ENCODE measurements at places on chromosomes 6 and 20.

DNA sequence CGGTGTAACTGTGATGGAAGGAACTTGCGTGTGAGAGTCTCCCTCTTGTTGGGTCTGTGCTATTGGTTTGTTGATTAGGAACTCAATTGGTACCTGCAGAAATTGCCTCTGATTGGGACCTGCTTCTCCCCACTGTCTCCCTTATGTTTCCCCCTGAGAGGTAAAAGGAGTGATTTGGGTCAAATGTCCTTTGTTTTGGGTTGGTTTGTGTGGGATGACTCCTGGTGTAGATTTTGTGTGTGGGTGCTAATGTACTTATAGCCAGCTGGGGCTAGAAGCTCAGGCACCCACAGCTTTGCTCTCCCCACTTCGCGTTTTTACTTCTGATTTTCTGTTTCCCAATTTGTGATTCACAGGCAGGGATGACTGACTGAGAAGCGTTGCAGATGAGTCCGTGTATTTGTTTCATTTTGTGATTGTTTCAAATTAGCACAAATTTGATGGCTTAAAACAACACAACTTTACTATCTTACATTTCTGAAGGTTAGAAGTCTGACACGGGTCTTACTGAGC lies 79.1 kb downstream of the UTRN start:
- no peak for DNase-seq

DNA sequence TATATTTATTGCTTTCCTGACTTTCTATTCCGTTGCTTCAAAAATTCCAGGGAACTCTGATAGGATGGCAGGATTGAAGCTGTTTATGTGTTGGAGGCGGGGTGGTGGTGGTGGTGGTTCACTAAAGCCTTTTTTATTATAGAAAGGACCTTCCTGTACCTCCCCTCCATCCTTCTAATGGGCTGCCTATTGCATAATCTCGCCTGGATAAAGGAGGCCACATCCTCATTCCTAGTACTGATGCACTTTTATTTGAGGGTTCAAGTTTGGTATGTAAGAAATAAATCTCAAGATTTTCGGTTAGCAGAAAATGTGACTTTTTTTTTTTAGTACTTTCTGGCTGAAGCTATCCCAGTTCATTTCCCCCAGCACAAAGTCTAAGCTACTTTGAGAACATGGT lies 18.7 kb upstream of the CTAGE9 start:
- no peak for DNase-seq

DNA sequence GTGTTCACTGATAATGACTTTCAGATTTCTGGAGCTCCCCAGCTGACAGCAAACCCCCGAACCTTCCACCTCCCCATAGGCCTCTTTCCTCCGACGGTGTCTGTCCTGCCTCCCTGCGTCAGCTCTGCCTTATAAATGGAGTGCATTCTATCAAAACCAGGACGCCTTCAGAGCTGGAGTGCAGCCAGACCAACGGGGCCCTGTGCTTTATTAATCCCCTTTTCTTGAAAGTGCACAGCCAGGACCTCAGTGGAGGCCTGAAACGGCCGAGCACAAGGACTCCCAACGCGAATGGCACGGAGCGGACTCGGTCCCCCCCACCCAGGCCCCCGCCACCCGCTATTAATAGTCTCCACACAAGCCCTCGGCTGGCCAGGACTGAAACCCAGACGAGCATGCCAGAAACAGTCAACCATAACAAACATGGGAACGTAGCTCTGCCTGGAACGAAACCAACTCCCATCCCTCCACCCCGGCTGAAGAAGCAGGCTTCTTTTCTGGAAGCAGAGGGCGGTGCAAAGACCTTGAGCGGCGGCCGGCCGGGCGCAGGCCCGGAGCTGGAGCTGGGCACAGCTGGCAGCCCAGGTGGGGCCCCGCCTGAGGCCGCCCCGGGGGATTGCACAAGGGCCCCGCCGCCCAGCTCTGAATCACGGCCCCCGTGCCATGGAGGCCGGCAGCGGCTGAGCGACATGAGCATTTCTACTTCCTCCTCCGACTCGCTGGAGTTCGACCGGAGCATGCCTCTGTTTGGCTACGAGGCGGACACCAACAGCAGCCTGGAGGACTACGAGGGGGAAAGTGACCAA lies 42.3 kb upstream of the NAA20 start:
- DNase-seq: no peak

GRCh38 chr20:18783385-18783959 lies 30.1 kb upstream of the SCP2D1 start:
- no peak for DNase-seq

GRCh38 chr20:31551163-31552081 lies 37.2 kb downstream of the HM13 start:
- no peak for DNase-seq

- DNase-seq: no peak
Observed at GRCh38 chr6:104572901-104573300, 286.8 kb downstream of the HACE1 start.

GRCh38 chr20:3471397-3472021 lies 691 bp downstream of the ATRN start:
- peak; percentile 36 for DNase-seq

DNA sequence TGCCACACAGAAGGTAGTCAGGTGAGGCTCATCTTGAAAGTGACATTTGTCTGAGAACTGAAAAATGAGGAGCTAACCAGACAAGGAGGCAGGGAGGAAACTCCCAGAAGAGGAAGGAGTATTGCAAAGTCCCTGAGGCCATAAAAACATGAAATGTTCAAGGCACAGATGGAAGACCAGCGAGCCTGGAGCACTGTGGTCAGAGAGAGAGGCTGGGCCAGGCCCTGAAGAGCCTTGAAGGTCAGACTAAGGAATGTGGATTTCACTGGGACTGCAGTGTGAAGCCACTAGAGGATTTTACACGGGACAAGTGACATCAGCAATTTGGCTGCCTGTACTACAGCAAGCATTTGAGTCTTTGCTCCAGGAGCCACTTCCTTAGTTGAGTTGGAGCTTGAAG lies 21.1 kb upstream of the TMEM181 start:
- DNase-seq: no peak

DNA sequence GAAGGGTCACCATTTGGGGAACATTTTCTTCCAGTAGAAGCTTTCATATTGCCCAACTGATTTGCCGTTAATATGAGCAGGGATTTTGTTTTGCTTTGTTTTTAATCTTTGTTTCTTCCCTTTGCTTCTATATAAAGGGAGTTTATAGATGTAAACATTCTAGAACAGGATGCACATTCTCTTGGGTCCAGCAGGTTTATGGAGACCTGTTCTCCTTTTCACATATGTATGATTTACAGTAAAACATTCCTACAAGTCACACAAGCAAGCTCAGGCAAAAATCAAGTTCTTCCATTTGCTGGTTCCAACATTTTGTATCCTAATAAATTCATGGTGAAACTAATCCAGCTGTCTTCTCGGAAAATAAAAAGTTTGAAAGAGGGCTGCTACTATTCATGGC lies 1082.4 kb upstream of the FLRT3 start:
- no peak for DNase-seq

- no peak for DNase-seq
Observed at GRCh38 chr20:1505871-1506270, 14.7 kb upstream of the SIRPB2 start.

- DNase-seq: no peak
Observed at GRCh38 chr6:39391182-39391581, 68.7 kb upstream of the KCNK16 start.

DNA sequence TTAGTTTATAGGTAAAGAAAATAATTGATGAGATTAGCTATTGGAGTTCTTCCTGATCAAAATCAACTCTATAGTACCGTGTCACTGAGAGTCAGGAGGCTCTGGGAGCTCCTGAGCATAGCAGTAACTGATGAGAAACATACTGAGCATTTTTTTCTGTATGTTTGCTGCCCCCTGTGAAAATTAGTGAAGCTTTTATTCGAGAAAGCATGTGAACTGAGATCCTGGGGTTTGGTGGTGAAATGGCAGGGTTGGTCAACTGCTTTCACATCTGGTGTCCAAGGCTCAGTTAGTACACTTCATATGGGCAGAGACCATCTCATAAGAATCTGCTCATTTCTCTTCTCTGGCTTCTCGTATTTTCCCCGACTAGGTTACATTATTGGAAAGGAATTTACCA lies 4.1 kb upstream of the ABT1 start:
- DNase-seq: no peak

- peak; percentile 40 for DNase-seq
Observed at GRCh38 chr20:44028868-44029847, 114.5 kb downstream of the TOX2 start.

GRCh38 chr6:137794516-137795201 lies 72.4 kb upstream of the TNFAIP3 start:
- DNase-seq: no peak

DNA sequence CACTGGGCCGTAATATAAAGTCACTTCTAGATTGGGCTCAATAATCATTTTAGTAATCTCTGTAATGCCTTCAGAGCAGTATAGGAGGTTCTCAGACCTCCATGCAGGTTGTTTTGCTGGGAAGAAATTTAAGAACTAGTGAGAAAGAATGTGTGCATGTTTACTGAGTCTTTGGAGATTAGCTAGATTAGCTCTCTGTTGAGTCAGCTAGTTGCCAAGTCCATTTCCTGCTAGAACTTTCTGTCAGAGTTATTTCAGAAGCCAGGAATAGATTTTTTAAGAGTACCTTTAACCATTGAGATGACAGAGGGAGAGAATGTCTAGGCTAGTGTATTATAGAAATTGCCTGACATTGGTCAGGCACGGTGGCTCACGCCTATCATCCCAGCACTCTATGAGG lies 33.3 kb downstream of the ORC3 start:
- DNase-seq: no peak

GRCh38 chr6:118659513-118660217 lies 8.3 kb upstream of the CEP85L start:
- no peak for DNase-seq

DNA sequence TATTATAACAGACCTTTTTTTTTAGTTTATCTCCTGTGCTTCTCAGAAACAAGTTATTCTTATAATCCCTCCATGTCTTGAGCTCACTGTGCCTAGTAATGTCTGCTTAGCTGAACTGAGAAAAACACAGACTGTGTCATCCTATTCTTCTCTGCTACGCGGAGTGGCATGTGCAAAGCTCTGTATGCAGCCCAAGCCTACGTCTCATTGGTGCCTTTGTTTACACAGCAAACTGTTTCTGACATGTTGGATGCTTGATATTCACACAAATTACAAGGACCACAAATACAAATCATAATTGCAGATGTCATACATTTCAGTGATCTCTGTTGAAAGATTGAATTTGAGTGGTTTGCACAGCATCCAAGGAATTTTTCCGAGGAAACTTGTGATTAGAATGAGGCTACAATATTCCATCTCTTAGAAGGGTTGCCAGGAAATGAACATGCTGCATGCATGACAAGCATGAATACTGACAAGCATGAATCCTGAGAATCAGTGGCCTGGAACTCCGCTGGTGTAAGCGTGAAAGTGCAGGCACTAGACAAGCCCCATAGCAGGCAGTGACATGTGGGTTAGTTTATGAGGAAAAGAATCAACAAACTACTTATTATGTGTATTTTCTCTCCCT lies 128.4 kb upstream of the SGK1 start:
- no peak for DNase-seq

GRCh38 chr6:36508532-36508931 lies 38.7 kb downstream of the STK38 start:
- no peak for DNase-seq

- DNase-seq: no peak
Observed at GRCh38 chr20:19872001-19872400, 113.9 kb downstream of the RIN2 start.

DNA sequence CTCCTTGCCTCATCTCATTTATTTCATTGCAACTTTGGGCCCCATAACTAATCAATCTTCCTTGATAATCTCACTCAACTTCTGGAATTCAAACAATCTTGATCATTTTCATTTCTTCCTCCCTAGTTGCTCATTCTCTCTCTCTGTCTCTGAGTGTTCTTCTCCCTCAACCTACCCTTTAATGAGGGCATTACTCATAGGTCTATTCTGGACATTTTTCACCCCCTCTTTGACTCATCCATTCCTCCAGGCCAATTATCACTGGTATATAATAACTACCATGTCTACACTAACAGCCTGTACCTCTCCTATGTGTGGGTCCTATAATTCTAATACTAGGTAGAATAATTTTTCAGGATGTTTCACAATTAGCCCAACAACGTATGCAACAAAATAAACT lies 78.8 kb downstream of the COL21A1 start:
- DNase-seq: no peak

GRCh38 chr6:28943557-28944411 lies 20.0 kb upstream of the TRIM27 start:
- peak; percentile 44 for DNase-seq

DNA sequence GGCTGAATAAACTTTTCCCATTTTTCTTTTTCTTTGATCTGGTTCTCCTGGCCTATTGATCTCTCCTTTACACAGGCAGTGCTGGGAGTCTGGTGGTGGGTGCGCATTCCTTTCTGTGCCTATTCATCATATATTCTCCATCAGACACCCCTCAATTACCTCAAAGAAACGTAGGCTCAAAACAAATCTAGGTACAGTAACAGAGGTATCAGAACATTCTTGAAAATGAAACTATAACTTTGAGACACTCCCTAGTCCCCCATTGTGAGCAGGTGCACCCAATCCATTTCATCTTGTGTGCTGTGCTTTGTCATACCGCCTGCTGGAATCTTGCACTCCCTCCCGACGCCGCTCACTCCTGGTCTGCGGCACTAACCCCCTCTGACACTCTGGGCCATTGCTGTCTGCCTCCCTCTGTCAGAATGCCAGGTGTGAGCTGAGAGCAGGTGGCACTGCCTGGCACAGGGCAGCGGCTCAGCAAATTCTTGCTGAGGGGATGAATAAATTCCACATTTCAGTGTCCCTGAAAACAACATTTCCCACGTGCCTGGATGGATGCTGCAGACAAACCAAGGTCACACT lies 303.4 kb upstream of the EXOC2 start:
- DNase-seq: no peak

DNA sequence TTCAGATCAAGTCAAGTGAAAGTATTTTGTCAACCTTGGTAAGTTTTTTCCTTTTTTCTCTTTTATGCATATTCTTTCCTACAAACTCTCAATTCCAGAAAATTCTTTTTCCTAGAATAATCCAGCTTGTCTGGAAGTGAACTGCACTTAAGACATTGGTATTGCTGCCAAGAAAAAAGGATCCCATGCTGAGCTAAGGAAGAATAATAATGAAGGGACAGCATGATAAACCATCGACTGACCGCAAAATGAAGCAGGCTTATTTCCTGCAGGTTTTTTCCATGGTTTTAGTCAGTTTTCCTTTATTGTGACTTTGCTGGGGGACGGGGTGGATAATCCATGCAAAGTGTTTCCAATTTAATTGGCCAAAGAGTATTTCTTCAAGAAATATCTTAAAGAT lies 857.6 kb upstream of the SLC35B3 start:
- no peak for DNase-seq

All from GM13976 (cell line).